Esophagus squamous epithelium (tissue), 5 donors: ENCODE measurements at places on chromosomes 6 and 20.

- H3K36me3 ChIP-seq = no peaks in the 10 kb centered on the region
- no peaks in the 10 kb centered on the region for H3K27me3 ChIP-seq
- H3K4me3 ChIP-seq = peak overlapping the region; percentile 71
- peaks cover 82% of the 10 kb centered on the region for H3K4me1 ChIP-seq
Observed at GRCh38 chr6:10416863-10417641, 2.2 kb upstream of the TFAP2A start.

DNA sequence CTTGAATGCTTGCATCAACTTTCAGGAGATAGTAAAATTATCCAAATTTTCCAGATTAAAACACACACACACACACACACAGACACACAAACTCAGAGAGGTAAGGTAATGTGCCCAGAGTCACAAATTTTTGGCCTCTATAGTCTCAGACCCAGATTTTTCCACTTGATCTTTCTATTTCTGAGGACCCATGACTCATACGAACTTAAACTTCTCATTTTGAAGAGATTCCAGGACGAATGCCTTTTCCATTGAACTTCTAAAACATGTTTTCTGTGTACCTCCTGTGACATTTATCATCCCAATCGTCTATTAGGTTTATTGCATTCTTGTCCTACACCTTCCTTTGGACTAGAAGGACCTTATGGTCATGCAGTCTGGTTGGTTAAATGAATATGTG is 172.9 kb upstream of the COL21A1 start:
- H3K27me3 ChIP-seq = no peaks in the 10 kb centered on the region
- no peak overlapping the region for H3K4me3 ChIP-seq
- no peaks in the 10 kb centered on the region for H3K4me1 ChIP-seq
- no peaks in the 10 kb centered on the region for H3K36me3 ChIP-seq

GRCh38 chr20:11246251-11246775 is 572.5 kb upstream of the JAG1 start:
- no peaks in the 10 kb centered on the region for H3K4me1 ChIP-seq
- DNase-seq = no peak
- H3K27me3 ChIP-seq = no peaks in the 10 kb centered on the region

- no peak for DNase-seq
- no peaks in the 10 kb centered on the region for H3K36me3 ChIP-seq
- no peaks in the 10 kb centered on the region for H3K27me3 ChIP-seq
- H3K4me3 ChIP-seq = no peak overlapping the region
- no peak overlapping the region for H3K27ac ChIP-seq
- no peaks in the 10 kb centered on the region for H3K4me1 ChIP-seq
Observed at GRCh38 chr20:45128099-45128498, 3.8 kb upstream of the WFDC12 start.

GRCh38 chr6:90941885-90942284 is 355.0 kb upstream of the MAP3K7 start:
- no peak for DNase-seq
- H3K4me1 ChIP-seq = no peaks in the 10 kb centered on the region
- H3K27ac ChIP-seq = no peak overlapping the region
- no peak overlapping the region for H3K4me3 ChIP-seq
- H3K27me3 ChIP-seq = no peaks in the 10 kb centered on the region
- H3K36me3 ChIP-seq = no peaks in the 10 kb centered on the region

DNA sequence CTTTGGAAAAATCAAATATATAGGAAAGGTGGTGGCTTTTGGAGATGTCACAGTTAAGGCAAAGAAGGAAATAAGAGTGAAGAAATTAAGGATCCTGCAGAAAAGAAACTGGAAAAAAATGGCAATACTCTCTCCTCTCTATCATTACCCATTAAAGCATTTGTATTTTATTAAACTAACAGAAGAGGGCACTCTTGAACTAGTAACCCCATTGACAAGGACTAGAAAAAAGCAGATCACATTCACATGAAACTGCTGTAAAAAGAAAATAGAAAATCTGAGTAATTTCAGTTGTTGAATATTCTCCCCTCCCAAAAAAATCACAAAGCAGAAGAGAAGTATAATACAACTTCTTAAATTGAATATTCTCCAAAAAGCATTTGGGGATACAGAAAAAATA is 104.1 kb upstream of the SLC35B3 start:
- H3K27me3 ChIP-seq = no peaks in the 10 kb centered on the region
- DNase-seq = no peak
- no peaks in the 10 kb centered on the region for H3K36me3 ChIP-seq
- H3K27ac ChIP-seq = no peak overlapping the region

- no peak overlapping the region for H3K27ac ChIP-seq
- H3K4me1 ChIP-seq = no peaks in the 10 kb centered on the region
- no peaks in the 10 kb centered on the region for H3K36me3 ChIP-seq
- no peak overlapping the region for H3K4me3 ChIP-seq
Observed at GRCh38 chr6:101626269-101626668, 232.8 kb downstream of the GRIK2 start.

- H3K4me1 ChIP-seq = peaks cover 3% of the 10 kb centered on the region
- peaks cover 1% of the 10 kb centered on the region for H3K36me3 ChIP-seq
- H3K27ac ChIP-seq = no peak overlapping the region
- no peaks in the 10 kb centered on the region for H3K27me3 ChIP-seq
- H3K4me3 ChIP-seq = no peak overlapping the region
Observed at GRCh38 chr6:106253172-106253571, 72.4 kb downstream of the ATG5 start.

GRCh38 chr6:144176043-144176442 is 25.7 kb downstream of the STX11 start:
- H3K27me3 ChIP-seq = no peaks in the 10 kb centered on the region
- H3K27ac ChIP-seq = no peak overlapping the region
- H3K4me1 ChIP-seq = no peaks in the 10 kb centered on the region
- DNase-seq = no peak

DNA sequence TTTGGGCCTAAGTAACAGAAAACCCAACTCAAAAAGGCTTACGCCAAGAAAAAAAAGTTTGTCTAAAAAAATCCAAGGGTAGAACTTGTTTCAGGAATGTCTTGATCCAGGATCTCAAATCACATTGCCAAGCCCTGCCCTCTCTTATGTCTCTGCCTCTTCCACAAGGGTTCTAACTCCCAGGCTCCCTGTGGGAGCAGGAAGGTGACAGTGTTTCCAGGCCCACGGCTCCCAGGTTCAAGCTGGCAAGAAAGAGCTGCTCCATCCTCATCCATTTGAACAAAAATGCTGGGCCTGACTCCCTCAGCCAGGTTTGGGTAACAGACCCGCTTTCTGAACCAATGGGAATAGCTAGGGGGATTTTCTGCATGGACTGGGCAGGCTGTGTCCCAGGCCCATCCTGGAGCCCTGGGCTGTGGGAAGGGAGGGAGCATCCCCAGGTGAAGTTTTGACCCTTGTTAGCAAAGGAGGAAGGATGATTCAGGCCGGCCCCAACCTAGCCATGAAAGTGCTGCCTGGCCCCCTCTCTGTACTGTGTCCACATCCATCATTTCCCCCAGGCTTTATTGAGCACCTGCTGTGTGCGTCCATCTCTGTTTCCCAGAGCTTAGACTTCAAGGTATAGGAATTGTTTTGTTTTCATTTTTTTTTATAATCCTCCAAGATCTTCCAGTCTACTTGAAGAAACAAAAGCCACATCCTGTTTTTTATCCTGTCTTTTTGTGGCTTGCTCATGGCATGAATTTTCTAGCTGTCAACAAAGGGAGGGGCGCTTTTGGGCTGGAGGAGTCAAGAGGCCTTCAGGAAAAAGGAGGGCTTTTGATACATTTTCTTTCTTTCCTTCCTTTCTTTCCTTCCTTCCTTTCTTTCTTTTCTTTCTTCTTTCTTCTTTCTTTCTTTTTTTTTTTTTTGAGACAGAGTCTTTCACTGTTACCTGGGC is 159.8 kb downstream of the TFAP2C start:
- H3K27me3 ChIP-seq = no peaks in the 10 kb centered on the region
- H3K4me1 ChIP-seq = peaks cover 21% of the 10 kb centered on the region
- H3K4me3 ChIP-seq = no peak overlapping the region
- H3K36me3 ChIP-seq = no peaks in the 10 kb centered on the region
- DNase-seq = no peak

DNA sequence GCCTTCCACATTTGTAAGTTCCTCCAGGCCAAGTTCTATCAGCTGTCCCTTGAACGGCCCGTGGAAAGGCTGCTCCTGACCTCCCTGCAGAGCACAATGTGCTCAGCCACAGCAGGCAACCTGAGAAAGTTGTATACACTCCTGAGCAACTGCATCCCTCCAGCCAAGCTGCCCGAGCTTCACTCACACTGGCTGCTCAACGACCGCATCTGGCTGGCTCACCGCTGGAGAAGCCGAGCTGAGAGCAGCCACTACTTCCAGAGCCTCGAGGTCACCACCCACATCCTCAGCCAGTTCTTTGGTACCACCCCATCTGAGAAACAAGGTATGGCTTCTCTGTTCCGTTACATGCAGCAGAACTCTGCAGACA is 2.1 kb downstream of the ZSWIM1 start:
- H3K27me3 ChIP-seq = no peaks in the 10 kb centered on the region
- peaks cover 11% of the 10 kb centered on the region for H3K36me3 ChIP-seq
- H3K4me3 ChIP-seq = no peak overlapping the region

GRCh38 chr6:108074057-108074358 is 533 bp downstream of the OSTM1 start:
- peak overlapping the region; percentile 89 for H3K27ac ChIP-seq
- H3K36me3 ChIP-seq = no peaks in the 10 kb centered on the region
- H3K4me1 ChIP-seq = peaks cover 32% of the 10 kb centered on the region
- H3K4me3 ChIP-seq = peak overlapping the region; percentile 99
- no peak for DNase-seq

DNA sequence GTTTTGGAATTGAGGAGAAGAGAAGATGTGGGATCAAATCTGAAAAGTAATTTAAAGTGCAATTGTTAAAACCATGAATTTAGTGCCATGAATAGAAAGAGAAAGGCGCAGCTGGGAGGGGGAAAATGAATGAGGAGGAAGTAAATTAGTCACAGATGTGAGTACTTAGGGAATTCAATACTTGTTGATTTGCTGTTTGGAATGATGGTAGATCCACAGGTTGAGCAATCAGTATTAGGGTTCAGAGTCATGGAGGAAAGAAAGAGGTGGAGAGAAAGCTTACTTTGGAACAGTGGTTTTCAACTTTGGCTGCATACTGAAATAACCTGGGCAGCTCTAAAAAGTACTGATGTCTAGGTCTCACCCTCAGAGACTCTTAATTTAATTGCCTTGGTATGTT is 229.7 kb upstream of the ASCC3 start:
- H3K27ac ChIP-seq = no peak overlapping the region
- no peaks in the 10 kb centered on the region for H3K27me3 ChIP-seq
- no peaks in the 10 kb centered on the region for H3K4me1 ChIP-seq
- H3K36me3 ChIP-seq = no peaks in the 10 kb centered on the region

- H3K36me3 ChIP-seq = no peaks in the 10 kb centered on the region
- no peak overlapping the region for H3K27ac ChIP-seq
- no peaks in the 10 kb centered on the region for H3K27me3 ChIP-seq
- H3K4me1 ChIP-seq = no peaks in the 10 kb centered on the region
Observed at GRCh38 chr6:124796464-124796970, 165.7 kb upstream of the RNF217 start.

DNA sequence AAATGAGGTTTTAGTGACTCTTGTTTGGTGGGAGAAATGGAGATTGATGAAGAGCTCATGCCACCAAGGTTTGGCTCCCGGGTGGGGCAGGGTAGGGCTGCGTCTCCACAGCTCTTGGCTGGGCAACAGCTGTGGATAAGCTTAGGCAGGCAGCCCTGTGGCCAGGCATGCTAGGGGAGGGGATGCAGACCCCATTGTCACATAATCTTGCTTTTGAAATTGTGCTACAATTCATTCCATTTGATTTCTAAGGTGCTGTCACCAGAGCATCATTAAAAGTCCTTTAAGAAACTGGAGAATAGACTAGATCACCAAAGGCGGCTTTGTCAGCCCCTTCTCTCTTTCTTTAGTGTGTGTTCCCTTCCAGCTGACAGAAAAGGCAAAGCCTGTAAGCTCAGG is 574.2 kb upstream of the JAG1 start:
- no peak overlapping the region for H3K27ac ChIP-seq
- H3K27me3 ChIP-seq = no peaks in the 10 kb centered on the region
- DNase-seq = no peak
- no peaks in the 10 kb centered on the region for H3K4me1 ChIP-seq
- H3K4me3 ChIP-seq = no peak overlapping the region

DNA sequence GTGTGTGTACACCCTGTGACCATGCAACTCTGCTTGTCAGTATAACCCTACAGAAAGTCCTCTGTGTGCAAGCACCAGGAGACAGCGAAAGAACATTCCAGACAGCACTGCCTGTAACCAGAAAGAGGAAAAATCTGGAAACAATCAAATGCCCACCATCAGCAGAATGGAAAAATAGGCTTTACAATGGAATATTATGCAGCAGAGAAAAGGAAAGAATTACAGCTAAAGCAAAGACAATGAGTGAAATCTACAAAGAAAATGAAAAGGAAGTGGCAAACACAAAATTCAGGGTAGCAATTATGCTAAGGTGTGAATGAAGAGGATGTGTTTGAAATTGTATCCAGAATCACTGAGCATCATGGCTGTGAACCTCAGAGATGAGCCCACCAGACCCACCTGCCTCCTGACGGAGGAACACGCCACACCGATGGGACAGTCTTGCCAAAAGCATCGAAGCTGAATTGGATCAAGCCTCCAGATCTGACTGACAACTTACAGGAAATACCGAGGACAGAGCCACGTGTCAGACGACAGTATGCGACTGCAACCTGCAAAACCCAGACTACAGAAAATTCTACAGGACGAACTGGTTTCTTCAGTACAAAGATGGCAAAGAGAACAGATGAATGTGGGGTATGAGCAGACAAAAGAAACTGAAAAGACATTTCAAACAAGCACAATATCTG is 133.2 kb downstream of the NFATC2 start:
- peaks cover 17% of the 10 kb centered on the region for H3K4me1 ChIP-seq
- H3K4me3 ChIP-seq = no peak overlapping the region
- no peak for DNase-seq
- H3K27me3 ChIP-seq = no peaks in the 10 kb centered on the region
- H3K27ac ChIP-seq = peak overlapping the region; percentile 33

DNA sequence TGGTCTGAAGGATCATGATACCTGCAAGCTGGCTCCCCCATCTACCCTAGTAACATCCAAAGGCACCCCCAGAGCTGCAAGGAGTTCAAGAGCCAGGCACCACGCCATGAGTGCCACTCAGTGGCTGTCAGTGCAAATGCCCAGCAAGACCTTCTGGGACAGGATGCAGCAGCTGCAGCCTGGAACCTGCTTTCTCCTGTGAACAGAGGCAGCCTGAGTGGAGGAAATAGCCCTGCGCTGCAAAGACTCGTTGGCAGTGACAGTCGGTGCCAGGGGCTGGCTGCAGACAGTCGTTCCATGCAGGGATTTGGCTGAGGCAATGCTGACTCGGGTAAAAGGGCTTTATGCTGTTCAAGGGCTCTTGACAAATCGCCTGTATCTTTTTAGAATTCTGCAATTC is 15.7 kb upstream of the SSTR4 start:
- no peak overlapping the region for H3K4me3 ChIP-seq
- H3K27me3 ChIP-seq = no peaks in the 10 kb centered on the region
- H3K27ac ChIP-seq = no peak overlapping the region
- no peaks in the 10 kb centered on the region for H3K4me1 ChIP-seq
- H3K36me3 ChIP-seq = no peaks in the 10 kb centered on the region
